A172 (cell line): ENCODE measurements at places on chromosomes 7 and 10. TPM values are rescaled to one million over a fixed set of nuclear protein-coding genes. Genes with fewer than 3 reads are reported as not detected.

MKI67 gene
- 22.9 and 29.0 TPM in 2 replicates for total RNA-seq

NKX6-2 gene
- total RNA-seq = not detected in 2 replicates

GPER1 gene
- total RNA-seq = 7.3 and 12.1 TPM in 2 replicates

SPAM1 gene
- total RNA-seq = not detected in 2 replicates

NHLRC2 gene
- total RNA-seq = 23.7 and 29.1 TPM in 2 replicates

GPR37 gene
- 1.3 and 3.2 TPM in 2 replicates for total RNA-seq

UTF1 gene
- total RNA-seq = not detected in 2 replicates

ASB10 gene
- not detected in 2 replicates for total RNA-seq
